ENCODE measurements at places on chromosomes 16 and 17. TPM values are rescaled to one million over a fixed set of nuclear protein-coding genes. Genes with fewer than 3 reads are reported as not detected.
A peak's percentile ranks its signal among the peaks of the same experiment; 100 is the strongest.

GRCh38 chr17:4780325-4780955, 5.7 kb downstream of the VMO1 start:
- DNase-seq: no peak

The KRTAP3-2 gene
- not detected for polyA plus RNA-seq

GRCh38 chr17:3019761-3020160, 43.6 kb downstream of the OR1D5 start:
- no peak for DNase-seq

DNA sequence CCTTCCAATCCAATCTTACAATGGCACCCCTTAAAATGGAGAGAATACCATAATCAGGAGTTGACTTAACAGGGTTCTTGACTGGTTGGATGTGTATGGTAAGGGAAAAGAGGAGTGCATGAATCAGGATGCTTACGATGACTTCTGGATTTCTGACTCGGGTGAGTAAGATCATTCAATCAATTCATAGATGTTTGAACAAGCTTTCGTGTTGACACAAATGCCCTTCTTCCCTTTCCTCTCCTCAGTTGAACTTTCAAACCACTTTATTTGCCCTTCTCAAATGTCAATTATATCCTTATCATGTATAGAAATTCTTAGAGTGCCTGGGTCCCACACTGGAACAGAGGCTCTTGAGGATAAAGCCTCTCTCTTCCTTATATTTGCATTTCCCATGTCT, 25.9 kb downstream of the ABCC12 start:
- DNase-seq: no peak

DNA sequence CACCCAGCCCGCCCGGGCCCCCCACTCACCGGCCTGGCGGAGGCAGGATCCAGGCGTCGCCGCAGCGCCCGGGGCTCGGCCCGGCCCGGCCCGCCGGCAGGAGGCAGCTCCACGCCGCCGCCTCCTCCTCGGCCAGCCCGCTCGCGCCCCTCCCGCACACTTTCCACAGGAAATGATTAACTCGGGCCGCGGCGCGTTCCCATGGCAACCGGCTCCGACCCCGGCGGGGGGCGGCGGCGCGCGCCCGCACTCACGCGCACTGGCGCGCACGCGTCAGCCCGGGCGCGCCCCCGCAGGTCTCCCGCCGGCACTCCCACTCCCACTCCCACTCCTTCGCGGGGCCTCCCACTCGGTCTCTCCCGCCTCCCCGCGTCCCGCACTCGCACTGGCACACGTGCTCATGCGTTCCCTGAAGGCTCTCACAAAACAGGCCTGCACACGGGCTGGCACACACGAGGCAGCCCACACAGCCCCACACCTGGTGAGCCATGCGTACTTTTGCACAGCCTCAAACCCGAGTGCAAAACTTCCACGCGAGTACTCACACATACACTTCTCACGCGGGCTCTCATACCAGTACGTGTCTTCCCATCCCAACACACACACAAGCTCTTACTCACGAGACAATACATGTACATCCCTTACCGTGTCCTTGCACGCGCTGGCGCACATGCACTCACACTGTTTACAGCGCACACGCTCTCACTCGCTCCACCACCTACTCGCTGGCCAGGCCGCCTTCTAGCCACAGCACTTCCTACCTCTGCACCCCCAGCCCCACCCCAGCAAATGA, at the start of gene KIFC3:
KIFC3 (minus strand) TSS at position 151 of the 793 bp plus-strand sequence. CDS start 4,248 bp downstream, outside the sequence.
- DNase-seq: peak; percentile 96

- peak; percentile 92 for DNase-seq
Measured at GRCh38 chr17:19386974-19387920, at the start of gene MFAP4. MFAP4 (minus strand) TSS chr17:19387190; CDS start chr17:19387155, 35 bp downstream.
